ENCODE measurements at places on chromosomes 6 and 20. TPM values are rescaled to one million over a fixed set of nuclear protein-coding genes. Genes with fewer than 3 reads are reported as not detected.
A peak's percentile ranks its signal among the peaks of the same experiment; 100 is the strongest.

DNA sequence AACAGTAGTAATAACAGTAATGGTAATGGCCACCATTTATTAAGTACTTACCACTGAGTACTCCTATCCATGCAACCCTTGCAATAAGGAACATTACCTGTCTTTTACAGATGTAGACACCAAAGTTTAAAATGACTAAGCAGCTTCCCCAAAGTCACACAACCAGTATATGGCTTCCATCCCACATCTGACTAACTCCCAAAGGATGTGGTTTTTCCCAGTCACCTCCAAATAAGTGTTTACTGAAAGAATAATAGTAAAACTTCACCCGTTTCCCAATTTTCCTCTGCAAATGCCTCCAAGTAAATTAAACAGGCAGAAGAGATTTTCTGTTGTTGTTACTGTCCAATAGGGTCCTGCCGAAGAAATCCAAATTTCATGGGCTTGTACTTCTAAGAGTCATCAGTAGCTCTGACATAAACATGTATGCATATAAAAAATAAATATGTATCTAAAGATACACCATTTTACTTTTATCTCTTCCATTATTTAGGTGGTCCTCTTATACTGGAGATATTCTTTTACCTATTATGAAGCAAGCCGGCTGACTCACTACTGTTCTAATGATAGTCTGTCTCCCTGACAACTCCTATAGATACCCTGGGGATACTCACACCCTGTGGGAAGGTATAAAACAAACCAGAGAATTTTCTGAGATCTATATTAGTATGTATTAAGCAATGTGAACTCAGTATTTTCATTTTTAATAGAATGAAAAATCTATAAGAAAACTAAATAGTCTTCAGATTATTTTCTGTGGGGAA lies 77.9 kb upstream of the ID4 start:
- peaks cover 4% of the 10 kb centered on the region for H3K4me1 ChIP-seq
- H3K27me3 ChIP-seq, result no peaks in the 10 kb centered on the region
- no peak for DNase-seq
- no peak overlapping the region for H3K4me3 ChIP-seq
- H3K36me3 ChIP-seq, result no peaks in the 10 kb centered on the region

DNA sequence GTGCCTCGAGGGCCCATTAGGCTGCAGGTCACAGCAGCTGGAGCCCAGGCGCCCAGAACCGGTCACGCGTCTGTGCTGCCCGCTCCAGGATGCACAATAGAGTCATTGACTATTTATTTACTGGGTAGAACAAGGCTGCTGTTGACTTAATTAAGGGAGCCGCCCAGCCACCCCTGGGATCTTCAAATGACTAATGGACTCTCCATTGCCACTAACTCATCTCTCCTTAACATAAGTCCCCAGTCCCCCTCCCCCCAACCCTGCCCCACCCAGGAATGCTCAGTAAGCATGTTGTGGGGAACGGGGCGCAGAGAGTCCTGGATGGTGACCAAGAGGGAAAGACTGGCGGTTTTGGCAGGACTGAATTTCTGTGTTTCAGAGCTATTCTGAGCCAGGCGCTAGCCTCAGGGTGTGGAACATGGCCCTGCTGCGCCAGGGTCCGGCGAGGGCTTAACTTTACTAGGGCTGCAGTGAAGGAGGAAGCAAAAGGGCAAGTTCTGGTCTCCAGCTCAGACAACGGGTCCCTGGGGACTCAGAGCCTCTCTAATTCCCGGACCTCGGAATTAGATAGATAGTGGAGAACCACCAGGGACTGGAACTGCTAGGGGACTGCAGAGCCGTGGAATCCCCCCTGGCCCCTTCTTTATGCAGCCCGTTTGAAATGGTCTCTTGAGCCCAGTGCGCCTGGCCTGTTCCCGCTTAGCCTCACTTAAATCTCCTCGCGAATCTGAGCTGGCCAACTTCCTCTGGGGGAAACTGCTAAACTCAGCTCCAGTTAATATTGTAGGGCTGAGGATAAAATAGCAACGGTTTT lies 1.5 kb upstream of the GRIK2 start:
- no peak overlapping the region for H3K4me3 ChIP-seq
- H3K27ac ChIP-seq, result no peak overlapping the region
- peaks cover 9% of the 10 kb centered on the region for H3K4me1 ChIP-seq
- no peak for DNase-seq
- H3K36me3 ChIP-seq, result no peaks in the 10 kb centered on the region

GRCh38 chr6:41559655-41560427 lies 13.7 kb downstream of the FOXP4 start:
- H3K4me3 ChIP-seq, result no peak overlapping the region
- DNase-seq, result no peak

BPIFB2 gene
- not detected for total RNA-seq

- no peaks in the 10 kb centered on the region for H3K4me1 ChIP-seq
- no peak within 1 kb of the TSS for H3K27ac ChIP-seq
- DNase-seq, result peak; percentile 63
- H3K27me3 ChIP-seq, result no peaks in the 10 kb centered on the region
- H3K4me3 ChIP-seq, result no peak within 1 kb of the TSS
- H3K36me3 ChIP-seq, result no peaks in the 10 kb centered on the region
Observed at GRCh38 chr6:32666420-32667300, at the start of gene HLA-DQB1. TSS of gene HLA-DQB1 (minus strand) at chr6:32666657. CDS start at chr6:32666607, 50 bp downstream.

GRCh38 chr6:2937627-2938003 lies 33.8 kb downstream of the SERPINB6 start:
- H3K27ac ChIP-seq, result no peak overlapping the region
- H3K4me3 ChIP-seq, result no peak overlapping the region
- H3K36me3 ChIP-seq, result no peaks in the 10 kb centered on the region
- H3K4me1 ChIP-seq, result no peaks in the 10 kb centered on the region
- no peak for DNase-seq

DNA sequence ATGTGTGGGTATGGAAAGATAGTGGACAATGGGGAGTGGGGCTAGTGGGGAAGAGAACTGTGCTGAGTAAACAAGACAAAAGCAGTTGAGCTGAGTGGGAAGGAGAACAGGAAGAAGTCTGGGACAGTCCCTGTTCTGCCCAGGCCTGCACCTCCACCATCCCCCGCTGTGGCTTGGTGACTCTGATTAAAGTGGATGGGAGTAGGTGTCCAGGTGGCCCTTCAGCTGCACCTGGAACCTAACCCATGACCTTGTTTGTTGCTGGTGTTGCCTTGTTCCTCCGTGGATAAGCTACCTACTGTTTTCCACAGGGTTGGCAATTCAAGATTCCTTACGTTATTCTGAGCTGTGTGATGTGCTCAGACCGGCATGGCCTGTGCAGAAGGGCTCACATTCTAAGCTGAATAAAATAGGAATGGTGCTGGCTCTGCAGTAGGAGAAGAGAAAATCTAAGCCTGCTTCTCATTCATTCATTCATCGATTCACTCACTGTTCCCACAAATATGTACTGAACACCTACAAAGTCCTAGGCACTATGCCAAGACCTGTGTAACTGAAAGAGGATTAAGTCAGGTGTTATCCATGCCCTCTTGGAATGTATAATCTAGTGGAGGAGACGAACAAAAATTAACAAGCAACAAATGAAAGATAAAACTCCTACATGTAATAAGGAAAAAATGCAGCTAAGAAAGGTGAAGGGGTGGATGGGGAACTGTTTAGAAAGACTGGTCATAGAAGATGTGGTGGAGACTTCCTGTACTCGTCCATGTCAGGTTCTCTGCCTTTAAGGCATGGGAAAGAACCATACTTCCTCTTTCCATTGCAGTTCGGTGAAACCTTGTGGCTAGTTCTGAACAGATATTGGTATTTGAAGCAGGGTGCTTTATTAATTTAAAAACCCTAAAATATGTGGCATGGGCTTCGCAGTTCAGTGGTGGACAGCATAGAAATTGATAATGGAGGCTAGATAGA lies 10.1 kb upstream of the CALHM6 start:
- H3K4me1 ChIP-seq, result peaks cover 4% of the 10 kb centered on the region
- no peaks in the 10 kb centered on the region for H3K36me3 ChIP-seq
- no peak overlapping the region for H3K4me3 ChIP-seq

EYS gene
- not detected for total RNA-seq

DNA sequence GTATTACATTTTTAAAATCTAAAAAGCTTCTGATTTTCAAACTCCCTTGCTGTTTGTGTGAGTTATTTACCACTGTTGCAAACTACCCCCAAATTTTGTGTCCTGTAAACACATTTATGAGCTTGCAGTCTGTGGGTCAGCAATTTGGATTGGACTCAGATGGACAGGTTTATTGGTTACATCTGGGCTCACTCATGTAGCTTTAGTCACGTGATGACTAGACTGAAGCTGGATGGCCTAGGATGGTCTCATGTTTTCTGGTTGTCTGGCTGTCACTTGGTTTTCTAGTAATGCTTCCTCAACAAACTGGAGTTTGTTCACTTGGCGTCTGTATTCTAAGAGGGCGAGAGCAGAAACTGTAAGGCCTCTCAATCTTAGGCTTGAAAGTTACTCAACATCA lies 12.2 kb upstream of the C6orf58 start:
- no peak overlapping the region for H3K27ac ChIP-seq
- H3K36me3 ChIP-seq, result no peaks in the 10 kb centered on the region
- no peaks in the 10 kb centered on the region for H3K27me3 ChIP-seq
- peaks cover 9% of the 10 kb centered on the region for H3K4me1 ChIP-seq
- H3K4me3 ChIP-seq, result no peak overlapping the region

SLC12A5 gene
- not detected for total RNA-seq

DNA sequence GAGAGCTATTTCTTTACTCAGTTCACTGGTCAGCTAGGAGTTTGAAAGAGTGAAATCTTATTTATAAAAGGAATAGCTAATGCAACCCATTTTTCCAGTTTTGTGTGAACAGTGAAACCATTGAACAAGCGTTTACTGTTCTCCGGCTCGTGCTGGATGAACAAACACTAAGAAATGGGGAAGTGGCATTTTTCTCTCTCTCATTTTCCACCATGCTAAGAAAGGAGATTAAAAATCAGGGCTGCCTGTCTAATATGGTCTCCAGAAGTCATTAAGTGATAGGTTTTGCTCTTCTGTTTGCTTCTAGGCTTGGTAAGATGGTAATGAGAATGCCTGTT lies 774 bp upstream of the SFT2D1 start:
- H3K27ac ChIP-seq, result no peak overlapping the region
- no peak for DNase-seq
- H3K4me1 ChIP-seq, result peaks cover 30% of the 10 kb centered on the region
- no peaks in the 10 kb centered on the region for H3K27me3 ChIP-seq
- peak overlapping the region; percentile 97 for H3K4me3 ChIP-seq

STMN3 gene
- 53.7 TPM for total RNA-seq

- DNase-seq, result no peak
- H3K27me3 ChIP-seq, result no peaks in the 10 kb centered on the region
- no peaks in the 10 kb centered on the region for H3K4me1 ChIP-seq
- H3K27ac ChIP-seq, result no peak overlapping the region
Observed at GRCh38 chr20:61321481-61321880, 69.4 kb downstream of the CDH4 start.

- H3K4me3 ChIP-seq, result no peak overlapping the region
- H3K36me3 ChIP-seq, result no peaks in the 10 kb centered on the region
- DNase-seq, result no peak
- H3K27me3 ChIP-seq, result no peaks in the 10 kb centered on the region
- H3K4me1 ChIP-seq, result no peaks in the 10 kb centered on the region
Observed at GRCh38 chr6:105077596-105078385, 102.0 kb downstream of the POPDC3 start.

GRCh38 chr6:138814179-138814834 lies 18.4 kb downstream of the ECT2L start:
- no peak for DNase-seq
- H3K4me3 ChIP-seq, result no peak overlapping the region
- no peaks in the 10 kb centered on the region for H3K27me3 ChIP-seq
- no peak overlapping the region for H3K27ac ChIP-seq
- peaks cover 19% of the 10 kb centered on the region for H3K4me1 ChIP-seq

SEL1L2 gene
- total RNA-seq, result not detected

GRCh38 chr6:168700880-168701279 lies 259.9 kb downstream of the SMOC2 start:
- no peaks in the 10 kb centered on the region for H3K27me3 ChIP-seq
- no peaks in the 10 kb centered on the region for H3K4me1 ChIP-seq
- no peak overlapping the region for H3K27ac ChIP-seq
- no peak overlapping the region for H3K4me3 ChIP-seq

- no peak overlapping the region for H3K27ac ChIP-seq
- H3K4me1 ChIP-seq, result no peaks in the 10 kb centered on the region
- H3K27me3 ChIP-seq, result no peaks in the 10 kb centered on the region
- H3K36me3 ChIP-seq, result no peaks in the 10 kb centered on the region
Observed at GRCh38 chr6:12947151-12947871, 230.7 kb downstream of the PHACTR1 start.

CHRNA4 gene
- 6.3 TPM for total RNA-seq

DNA sequence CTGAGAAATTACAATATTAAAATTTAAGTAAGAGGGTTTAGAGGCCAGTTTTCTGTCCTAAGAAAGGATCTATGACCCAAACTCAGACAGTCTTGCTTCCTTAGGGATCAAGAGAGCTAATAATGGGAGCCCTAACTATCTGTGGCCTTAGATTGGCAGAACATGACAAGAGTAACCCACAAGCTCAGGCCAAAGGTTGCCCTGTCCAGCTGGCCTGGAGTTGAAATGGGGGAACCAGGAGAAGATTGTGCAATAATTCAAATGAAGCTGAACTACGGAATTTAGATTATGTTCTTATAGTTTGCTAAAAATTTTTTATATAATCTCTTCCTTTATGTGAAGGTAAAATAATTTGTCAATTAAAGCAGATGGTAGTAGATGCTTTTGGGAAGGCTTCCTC lies 26.4 kb downstream of the LAMA4 start:
- no peak for DNase-seq
- peaks cover 6% of the 10 kb centered on the region for H3K4me1 ChIP-seq

PDYN gene
- not detected for total RNA-seq

GRCh38 chr6:135320721-135321621 lies 139.9 kb downstream of the MYB start:
- H3K27ac ChIP-seq, result no peak overlapping the region
- H3K4me1 ChIP-seq, result peaks cover 25% of the 10 kb centered on the region
- H3K36me3 ChIP-seq, result no peaks in the 10 kb centered on the region
- no peak for DNase-seq

MYCT1 gene
- total RNA-seq, result 26.2 TPM

DNA sequence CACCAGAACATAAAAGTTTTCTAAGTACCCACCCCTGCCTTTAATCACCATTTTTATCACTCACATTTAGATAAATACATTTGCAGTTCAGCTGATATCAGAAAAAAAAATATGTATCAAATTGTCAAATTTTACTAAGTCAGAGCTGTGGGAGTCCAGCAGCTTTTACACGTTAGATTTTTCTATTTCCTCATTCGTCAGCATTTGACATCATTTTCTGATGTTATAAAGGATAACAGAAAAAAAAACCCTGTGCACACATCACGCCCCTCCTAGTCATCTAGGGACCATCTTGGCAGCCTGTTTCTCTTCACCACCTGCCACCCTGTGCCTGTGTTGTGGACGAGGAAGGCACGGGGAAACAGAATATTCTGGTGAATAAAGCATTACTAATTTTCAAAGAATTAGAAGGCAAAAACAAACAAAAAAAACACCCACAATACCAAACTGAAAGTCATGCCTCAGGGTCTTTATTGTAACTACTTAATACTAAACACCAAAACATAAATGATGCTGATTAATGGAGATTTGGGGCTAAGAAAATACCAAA lies 12.4 kb downstream of the B4GALT5 start:
- H3K4me1 ChIP-seq, result peaks cover 13% of the 10 kb centered on the region
- H3K4me3 ChIP-seq, result no peak overlapping the region
- H3K36me3 ChIP-seq, result no peaks in the 10 kb centered on the region
- H3K27me3 ChIP-seq, result no peaks in the 10 kb centered on the region
- no peak for DNase-seq

GRCh38 chr6:130547723-130548122 lies 181.9 kb downstream of the TMEM200A start:
- H3K27ac ChIP-seq, result no peak overlapping the region
- no peaks in the 10 kb centered on the region for H3K27me3 ChIP-seq
- no peak for DNase-seq
- no peaks in the 10 kb centered on the region for H3K36me3 ChIP-seq

- no peak overlapping the region for H3K27ac ChIP-seq
- H3K27me3 ChIP-seq, result no peaks in the 10 kb centered on the region
- H3K36me3 ChIP-seq, result no peaks in the 10 kb centered on the region
- no peaks in the 10 kb centered on the region for H3K4me1 ChIP-seq
Observed at GRCh38 chr6:155867682-155868081, 412.0 kb upstream of the NOX3 start.

RIPPLY2 gene
- total RNA-seq, result not detected

EPB41L1 gene
- 15.4 TPM for total RNA-seq

BEND3 gene
- total RNA-seq, result 2.8 TPM
